ENCODE measurements at places on chromosomes 7 and 10.

DNA sequence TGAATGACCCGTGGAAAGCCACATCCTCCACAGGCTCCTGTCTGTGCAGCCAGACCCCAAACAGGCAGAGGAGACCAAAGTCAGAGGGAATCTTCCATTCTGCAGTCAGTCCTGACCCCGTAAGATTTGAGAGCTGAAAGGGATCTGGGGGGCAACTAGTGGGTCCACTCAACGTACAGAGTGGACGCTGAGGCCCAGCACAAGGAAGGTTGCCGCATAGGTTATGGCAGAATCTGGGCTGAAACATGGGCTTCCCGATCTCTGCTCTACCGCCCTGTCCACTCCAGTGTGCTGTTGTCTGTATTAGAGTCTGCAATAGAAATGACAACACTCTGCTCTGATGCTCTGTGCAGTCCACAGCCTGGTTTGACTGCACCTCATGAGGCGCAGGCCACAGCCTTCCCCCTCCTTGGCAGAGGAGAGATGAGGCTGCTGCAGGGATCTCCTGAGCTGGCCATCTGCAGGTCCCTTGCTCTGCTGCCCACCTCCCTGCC is 7.9 kb upstream of the ZNF22 start:
- no peak for DNase-seq

- no peak for DNase-seq
Measured at GRCh38 chr10:61481597-61481996, 28.4 kb upstream of the TMEM26 start.

DNA sequence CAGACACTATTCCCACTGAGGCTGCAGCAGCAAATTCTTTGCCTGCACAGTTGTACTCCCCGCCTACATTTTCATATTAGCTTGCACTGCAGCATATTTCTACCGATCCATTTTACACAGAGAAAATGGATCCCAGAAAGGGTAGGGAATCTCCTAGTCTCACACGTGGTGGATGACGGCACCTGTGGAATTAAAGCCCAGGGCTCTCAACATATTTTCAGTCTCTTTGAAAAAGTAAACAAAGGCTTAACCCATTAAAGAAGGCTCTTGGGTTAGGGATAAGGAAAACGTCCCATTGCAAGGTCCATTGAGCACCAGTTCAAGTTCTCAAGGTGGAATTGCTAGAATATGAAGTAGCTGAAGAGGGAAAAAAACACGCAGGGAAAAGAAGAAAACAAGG is 49.4 kb upstream of the FOXI2 start:
- no peak for DNase-seq

GRCh38 chr10:93074597-93075368 is 1.1 kb downstream of the CYP26A1 start:
- DNase-seq = no peak

DNA sequence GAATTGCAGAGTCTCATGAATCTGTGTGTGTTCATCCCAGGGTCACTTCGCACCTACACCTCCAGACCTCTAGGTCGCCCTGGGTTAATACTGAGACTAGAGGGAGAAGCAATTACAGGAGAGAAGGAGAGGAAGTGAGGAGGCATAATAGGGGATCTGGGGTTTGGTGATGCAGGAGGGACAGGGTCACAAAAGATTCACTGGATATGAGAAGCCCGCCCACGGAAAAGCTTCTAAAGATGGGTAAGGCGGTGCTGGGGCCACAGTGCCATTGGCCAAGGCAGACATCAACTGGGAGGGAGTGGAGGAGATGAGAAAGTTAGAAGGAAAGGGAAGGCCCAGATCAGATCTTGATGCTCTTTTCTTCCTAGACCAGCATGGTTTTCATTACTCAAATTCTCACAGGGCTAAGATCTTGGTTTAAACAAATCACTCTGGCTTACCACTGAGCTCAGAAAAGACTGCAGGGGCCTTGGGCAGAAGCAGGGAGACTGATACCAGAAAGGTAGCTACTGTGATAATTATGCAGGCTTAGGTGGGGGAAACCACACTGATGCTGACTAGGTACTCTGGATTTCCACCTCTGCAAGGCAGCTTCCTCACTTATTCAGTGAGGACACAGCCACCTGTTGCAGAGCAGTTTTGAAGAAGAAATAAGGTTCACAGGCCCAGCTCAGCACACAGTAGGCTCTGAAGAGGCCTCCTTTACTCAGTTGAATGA is 17.4 kb upstream of the ZNF273 start:
- no peak for DNase-seq

GRCh38 chr7:25787336-25787735 is 364.7 kb upstream of the NFE2L3 start:
- DNase-seq = no peak

All from pons (tissue), 1 donor.